ENCODE measurements at places on chromosomes 7 and 10.

GRCh38 chr7:92115821-92116220, 18.5 kb downstream of the CYP51A1 start:
- no peak for DNase-seq

DNA sequence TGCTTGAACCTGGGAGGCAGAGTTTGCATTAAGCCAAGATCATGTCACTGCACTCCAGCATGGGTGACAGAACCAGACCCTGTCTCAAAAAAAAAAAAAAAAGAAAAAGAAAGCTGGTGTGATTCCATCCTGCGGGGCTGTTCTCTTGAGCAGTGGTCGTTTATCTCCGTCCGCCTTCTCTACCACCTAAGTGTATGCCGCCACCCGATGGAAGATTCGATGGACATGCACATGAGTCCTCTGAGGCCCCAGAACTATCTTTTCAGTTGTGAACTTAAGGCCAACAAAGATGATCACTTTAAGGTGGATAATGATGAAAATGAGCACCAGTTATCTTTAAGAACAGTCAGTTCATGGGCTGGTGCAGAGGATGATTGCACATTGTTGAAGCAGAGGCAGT, 65.7 kb downstream of the ABRAXAS2 start:
- no peak for DNase-seq

DNA sequence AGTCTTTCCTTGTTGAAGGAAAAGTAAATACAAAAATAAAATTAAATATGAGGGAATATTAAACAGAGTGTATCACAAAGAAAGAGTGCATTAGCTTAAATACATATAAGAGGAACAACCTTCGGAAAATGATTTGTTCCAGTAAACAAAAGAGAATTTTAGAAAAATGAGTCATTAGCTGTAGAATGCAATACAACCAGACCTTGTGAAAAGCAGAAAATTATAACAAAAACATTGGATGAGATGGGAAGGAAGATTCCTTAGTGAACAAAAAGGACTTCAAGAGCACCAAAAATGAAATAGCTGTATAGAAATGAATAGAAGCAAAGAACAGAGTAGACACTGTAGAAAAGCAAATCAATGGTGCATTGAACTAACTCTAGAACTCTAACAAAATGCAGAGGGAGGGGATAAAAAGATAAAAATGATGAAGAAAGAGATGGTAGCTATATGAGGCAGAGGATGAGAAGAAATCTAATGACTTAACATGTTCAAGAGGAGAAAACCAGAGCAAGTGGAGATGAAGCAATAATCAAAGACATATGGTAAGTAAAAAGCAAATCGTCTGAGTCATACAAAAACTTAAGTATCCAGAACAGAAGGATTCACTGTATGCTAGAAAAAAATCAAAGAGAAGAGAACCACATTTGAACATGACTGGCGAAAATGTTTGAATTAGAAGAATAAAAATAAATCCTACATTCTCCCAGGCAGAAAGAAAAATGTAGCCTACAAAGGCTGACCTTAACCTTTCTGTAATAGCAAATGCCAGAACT, 190.5 kb downstream of the TMEM26 start:
- no peak for DNase-seq

GRCh38 chr10:78505657-78506056, 472.0 kb downstream of the RPS24 start:
- DNase-seq: no peak

DNA sequence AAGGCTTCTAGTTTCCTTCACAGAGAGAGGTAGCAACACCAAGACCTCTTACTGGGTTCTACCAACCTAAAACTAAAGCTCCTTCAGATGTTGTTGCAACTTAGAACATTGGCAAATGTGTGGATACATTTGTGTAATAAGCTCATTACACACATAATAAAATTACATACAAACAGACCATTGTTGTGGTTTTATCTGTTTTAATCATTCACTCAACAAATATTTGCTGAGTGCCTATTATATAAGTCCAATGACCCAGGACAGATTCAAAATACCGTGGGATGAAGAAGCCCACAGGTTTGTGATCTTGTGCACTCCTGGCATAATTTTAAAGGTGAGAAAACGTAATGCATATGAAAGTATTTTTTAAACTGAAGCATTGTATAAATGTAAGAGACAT, 160.4 kb upstream of the NPVF start:
- peak; percentile 55 for DNase-seq

DNA sequence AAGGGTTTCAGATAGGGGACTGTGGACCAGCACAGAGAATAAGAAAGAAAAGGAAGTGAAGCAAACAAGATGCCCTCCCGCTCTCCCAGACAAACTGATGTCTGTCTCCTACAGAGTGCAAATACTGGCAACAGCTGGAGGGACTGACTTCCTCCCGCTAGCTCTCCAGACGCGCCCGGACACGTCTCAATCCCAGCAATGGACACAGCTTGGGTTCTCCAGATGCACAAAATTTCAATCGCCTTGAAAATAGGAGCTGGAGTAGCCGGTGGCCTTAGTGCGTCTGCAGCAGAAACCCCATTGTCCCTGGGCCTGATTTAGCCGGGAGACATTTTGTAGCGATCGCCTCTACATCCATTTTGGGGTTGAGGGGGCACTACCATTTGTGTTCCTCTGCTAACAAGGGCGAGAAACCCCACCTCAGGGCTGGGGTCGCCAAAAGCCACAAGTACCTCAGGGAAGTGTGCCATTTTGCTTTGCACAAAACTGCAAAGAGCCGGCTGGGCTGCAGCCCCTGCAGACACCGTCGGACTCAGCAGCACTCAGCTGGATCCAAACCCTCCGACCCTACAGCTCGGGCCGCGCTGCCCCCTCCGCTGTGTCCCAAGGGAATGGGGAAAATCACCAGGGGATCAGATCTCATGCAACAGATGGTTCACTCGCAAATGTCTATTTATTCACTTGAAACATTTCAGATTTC, 5.9 kb downstream of the CPA2 start:
- peak; percentile 83 for DNase-seq

DNA sequence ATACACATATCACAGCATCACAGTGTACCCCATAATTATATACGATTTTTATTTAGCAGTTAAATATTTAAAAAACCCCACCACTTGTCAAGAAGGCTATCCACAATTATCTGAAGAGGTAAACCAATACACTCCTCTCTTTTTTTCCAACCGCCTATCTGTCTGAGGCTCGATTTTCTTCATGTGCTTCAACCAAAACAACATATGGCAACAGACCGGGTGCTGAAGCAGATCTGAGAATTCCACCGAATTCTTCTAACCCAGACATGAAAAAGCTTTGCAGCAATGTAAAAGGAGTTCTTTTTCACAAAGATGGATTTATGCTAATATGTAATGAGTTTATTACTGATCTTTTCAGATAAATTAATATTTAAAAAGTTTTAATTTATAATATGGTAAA, 132.4 kb upstream of the RHEB start:
- DNase-seq: no peak

DNA sequence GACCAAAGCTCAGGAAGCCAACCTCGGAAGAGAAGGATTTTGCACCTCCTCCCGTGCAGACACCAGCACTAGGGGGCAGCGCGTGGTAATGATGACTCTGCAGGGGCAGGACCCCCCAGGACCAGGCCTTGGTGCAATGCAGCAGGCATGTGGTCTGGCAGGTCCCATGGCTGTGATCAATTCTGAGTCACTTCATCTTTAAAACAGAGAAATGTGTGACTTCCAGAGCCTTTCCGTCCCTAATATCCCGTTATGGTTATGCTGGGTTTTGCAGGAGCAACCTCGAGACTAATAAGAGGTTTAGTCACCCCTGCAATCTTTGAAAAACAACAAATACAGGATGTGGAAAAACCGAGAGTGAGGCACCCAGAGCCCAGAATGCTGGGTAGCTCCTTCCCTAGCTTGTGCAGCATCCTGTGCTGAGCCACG, 30.2 kb upstream of the GJD4 start:
- DNase-seq: no peak

- DNase-seq: no peak
Observed at GRCh38 chr10:32459051-32459698, 13.2 kb downstream of the CCDC7 start.

All from NCI-H1092 treated with DMSO at 0.1 percent for 48 hours (cell line).